ENCODE measurements at places on chromosomes 3 and 15.

DNA sequence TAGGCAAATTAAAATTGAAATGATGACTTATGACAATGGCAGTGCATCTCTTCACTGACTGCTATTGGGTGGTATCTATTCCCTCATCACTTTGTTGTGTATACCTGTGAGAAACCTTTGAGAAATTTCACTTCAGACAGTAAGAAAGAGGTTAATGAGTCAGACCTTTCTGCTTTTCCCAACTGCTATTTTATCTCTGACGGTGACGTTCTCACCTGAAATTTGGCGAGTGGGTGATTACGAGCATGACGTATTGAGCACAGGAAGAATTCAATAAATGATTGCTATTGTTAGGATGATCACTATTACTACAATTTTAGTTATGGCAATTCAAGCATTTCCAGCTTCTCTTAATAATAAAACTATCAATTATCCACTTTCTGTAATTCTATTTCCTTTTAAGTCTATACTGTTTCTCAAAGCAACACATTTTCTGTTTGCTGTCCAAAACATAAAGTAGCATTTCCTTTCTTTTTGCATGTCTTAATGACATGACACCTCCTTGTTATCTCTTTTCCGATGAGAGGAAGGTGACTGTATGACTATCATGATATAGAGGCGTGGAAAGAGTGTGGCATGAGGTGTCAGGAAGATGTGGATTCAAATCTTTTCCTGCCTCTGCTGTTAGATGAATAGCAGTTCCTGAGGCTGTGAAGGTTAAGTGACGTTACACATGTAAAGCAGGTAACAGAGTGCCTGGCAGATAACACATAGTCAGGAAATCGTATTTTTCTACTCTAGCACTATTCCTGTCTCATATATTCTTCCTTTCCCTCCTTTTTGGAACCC, 504.9 kb upstream of the SEMA6D start:
- no peak for DNase-seq

GRCh38 chr15:45660231-45660979, 25.6 kb downstream of the SQOR start:
- DNase-seq: no peak

DNA sequence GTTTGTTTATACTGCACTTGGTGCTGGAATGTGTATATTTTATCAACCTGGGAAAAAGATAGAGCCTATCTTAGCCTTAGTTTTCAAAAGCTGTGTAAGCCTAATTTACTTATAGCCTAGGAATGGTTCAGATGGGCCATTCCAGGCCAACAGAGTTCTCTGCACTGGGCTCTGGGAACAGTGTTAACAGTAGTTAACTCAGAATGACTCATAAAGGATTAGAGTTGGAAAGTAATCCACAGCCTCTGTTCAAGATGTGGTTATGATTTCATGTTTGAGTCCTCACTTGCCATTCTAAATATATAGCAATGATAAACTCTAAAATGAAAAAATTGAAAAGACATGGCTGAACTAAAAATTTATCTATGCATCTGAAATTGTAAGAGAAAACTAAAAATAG, 22.6 kb upstream of the PEX5L start:
- no peak for DNase-seq

DNA sequence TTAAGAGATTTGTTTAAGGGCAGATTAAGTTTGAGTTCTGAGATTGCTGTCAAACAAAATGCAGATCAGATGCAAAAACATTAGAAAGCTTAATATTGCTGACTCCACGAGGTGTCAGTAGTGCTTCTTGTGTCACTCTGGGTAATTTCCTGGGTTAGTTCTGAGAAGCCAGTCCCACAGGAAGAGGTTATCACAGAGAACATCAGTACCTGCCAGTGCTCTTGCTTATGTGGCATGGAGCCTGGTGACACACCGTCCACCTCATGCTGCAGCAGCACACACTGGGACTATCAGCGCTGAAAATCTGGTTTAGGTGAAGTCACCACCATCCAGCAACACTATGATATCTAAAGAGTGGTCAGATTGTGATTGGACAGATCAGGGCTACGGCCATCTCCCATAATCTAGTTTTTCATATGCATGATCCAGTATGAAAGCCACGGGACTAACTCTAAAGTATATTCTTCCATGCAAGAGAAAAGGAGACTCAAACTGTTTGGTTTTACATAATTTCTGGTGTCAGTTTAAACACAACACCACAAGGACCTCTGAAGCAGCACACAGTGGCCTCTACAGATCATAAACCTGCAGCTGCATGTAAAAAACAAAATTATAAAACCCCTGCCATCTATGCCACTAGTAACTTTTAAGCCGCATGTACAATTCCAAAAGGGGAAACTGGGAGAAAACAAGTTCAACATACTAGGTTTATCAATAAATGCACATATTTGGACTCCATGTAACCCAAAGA, 36.1 kb upstream of the MYO5C start:
- peak; percentile 57 for DNase-seq

DNA sequence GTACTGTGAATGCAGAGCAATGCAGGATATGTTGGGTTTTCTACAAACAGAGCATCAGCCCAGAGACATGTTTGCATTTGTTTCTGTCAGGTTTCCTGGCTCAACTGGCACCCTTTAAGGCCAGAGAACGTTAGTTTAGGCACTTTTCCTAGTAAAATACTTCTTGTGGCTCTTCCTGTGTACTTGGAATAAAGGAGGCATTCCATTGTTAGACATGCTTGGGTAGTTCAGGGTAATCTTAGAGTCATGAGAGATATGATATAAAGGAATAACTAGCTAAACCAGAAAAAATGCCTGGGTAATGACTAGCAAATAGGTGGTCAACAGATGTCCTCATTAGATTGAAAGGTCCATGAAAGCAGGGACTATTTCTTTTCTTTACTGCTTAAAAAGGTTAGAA, 60.4 kb upstream of the RBM5 start:
- DNase-seq: no peak

- DNase-seq: no peak
Measured at GRCh38 chr3:11778248-11778647, 68.4 kb downstream of the TAMM41 start.

- DNase-seq: no peak
Measured at GRCh38 chr3:194023501-194024280, 112.3 kb upstream of the HES1 start.

DNA sequence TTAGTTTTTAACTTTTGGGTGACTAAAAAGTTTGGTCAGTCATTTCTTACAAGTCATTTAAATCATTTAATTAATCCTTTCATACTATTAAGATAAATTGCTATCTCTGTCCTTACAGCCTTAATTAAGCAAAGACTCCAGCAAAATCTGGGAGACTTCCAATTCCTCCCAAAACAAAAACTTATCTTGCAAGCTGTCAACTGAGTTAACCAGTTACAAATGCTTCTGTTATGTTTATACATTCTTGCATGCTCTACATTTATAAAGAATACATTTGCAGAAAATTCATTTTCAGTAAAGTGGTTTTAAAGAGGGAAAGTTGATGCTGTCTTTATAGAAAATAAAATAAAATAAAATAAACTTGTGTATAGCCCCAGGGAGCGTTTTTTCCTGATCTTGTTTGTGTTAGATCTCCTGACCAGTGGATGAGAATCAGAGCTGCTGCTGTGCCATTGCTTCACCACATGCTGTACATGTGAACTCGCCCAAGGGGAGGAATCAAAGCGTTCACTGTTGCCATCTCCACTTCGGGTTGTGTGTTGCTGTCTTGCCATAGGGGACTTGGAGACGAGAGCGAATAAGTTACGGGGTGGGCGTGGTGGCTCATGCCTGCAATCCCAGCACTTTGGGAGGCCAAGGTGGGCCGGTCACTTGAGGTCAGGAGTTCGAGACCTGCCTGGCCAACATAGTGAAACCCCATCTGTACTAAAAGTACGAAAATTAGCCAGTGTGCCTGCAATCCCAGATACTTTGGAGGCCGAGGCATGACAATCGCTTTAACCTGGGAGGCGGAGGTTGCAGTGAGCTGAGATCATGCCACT, 5.5 kb downstream of the CCR4 start:
- DNase-seq: no peak

DNA sequence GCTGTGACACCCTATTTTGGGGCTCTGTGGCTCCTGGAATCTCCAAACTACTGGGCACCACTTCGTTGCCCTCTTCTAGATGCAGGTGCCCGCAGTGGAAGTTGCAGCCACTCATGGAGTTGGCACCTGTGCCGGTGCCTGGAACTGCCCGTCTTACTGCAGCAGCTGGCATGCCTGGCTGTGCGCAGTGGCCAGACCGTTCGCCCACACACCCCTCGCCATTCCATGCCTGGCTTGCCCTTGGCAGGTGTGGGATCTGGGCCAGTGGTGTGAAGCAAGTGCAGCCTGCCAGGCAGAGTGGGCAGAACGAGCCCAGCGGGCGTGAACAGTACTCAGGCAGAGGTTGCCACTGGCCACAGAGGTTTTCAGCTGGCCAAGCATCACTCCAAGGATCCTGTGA, 1286.7 kb downstream of the ROBO1 start:
- DNase-seq: no peak

DNA sequence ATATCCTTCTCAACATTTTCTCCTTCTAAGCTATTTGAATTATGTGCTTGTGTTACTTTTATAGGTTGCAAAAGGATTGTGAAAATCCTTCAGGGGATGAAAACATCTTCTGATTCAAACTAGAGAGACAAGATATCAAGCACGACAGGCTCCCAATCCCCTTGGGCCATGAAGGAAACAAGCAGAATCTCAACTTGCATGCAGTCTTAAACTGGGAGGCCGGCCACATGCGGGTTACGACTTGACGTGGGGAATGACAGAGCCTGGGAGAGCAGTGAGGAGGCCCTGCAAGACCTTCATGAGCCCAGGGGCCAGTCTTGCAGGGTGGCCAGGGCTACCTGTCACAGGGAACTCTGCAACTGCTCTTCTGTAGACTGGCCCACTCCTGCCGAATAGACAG, 94.4 kb downstream of the SCN11A start:
- no peak for DNase-seq

- DNase-seq: no peak
Measured at GRCh38 chr15:42060477-42060763, 33.9 kb downstream of the PLA2G4D start.

DNA sequence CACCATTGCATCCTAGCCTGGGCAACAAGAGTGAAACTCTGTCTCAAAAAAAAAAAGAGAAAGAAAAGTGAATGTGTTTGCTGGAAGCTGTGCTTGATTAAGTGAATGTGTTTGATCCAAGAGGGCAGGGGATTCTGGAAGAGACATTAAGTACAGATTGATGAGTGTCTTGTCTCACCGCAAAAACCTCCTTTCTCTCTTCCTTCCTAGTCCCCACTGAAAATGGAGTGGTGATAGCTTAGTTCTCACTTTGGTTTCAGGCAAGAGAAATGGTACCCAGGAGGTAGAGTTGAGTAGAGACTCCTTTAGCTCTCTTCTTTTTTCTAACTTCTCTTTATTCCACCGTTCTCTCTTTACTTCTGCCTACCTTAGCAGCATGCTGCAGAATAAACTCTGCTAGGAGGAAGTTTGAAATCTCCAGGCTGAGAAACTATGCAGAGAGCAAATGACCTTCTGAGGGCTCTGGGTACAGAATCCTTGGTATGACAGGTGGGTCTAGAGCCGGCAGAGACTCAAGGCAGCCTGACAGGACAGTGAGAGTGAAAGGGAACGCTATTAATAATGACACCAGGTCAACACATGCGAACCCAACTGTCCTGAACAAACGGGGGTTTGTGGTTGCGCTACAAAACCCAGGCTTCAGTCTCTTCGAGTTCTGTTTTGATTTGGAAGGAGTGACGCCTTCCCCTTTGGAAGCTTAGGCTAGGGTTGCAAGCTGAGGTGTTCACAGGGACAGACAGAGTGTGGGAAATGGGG, 74.9 kb downstream of the SMAD3 start:
- DNase-seq: peak; percentile 30

GRCh38 chr3:161674402-161674801, 177.8 kb downstream of the OTOL1 start:
- no peak for DNase-seq

DNA sequence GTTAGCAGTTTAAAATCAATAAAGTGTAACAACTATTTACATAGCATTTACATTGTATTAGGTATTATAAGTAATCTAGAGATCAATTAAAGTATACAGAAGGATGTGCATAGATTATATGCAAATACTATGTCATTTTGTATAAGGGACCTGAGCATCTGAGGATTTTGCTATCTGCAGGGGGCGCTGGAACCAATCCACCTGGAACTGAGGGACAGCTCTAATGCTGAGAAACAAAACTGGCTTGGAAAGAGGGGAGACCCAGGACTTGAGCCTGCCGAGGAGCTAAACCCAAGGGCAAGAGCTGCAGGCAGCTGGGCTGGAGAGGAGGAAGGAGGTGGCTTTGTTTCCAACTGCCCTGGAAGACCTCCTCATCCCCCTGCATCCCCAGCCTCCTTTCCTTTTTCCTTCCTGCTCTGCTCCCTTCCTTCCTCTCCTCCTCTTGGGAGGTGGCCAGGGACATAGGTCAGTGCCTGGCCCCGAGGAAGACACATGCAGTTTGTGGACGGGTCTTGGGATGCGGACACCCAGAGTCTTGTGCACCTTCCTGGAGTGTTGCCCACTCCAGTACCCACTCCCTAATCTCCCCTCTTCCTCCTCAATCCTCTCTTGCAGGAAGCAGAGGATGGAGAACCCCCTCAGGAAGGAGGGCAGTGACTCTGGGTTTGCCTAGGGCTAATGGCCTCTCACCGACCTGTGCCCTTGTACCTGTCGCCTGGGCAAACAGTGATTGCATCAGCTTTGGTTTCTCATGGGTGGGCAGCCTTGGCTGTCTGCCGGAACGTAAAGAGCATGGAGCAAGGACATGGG, 825 bp upstream of the RTP3 start:
- DNase-seq: no peak

GRCh38 chr3:119329551-119329950, 35.4 kb downstream of the ARHGAP31 start:
- DNase-seq: no peak

- DNase-seq: no peak
Measured at GRCh38 chr3:12970684-12971083, 102.5 kb downstream of the IQSEC1 start.

DNA sequence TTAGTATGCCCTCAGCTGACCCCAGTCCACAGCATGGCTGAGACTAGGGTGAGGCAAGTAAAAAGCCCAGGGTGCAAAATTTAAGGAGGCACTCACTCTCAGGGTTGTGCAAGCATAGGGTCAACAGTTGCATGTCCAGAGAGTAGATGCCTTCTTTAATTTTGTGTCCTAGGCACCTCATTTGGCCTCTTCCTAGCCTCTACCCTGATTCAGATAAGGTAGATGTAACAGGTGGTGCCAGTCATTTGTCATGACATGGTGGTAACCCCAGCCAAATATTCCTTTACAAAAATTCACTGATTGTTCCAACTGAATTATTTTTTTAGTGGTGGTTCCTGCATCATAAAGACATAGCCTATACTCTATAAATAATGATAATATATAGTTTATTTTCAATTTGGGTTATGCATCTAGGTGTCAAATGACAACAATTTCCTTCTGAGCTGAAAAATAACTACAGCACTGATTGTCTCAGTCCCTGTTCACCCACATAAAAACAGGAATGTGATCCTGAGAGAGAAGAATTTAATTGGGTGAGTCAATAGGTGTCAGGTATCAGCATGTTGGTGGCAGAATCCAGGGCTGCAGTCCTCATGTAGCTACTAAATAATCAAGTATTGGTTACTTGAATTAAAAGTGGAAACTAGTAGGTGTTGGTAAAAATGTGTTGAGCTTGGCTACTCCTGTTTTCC, 44.2 kb upstream of the TIPARP start:
- DNase-seq: no peak
